ENCODE measurements at places on chromosomes 7 and 10.

GRCh38 chr10:119466076-119466475, 76.4 kb downstream of the RGS10 start:
- DNase-seq, result no peak

- no peak for DNase-seq
Measured at GRCh38 chr7:105644937-105645336, 63.6 kb upstream of the EFCAB10 start.

- DNase-seq, result no peak
Measured at GRCh38 chr10:13347043-13347499, 1.0 kb downstream of the SEPHS1 start.

DNA sequence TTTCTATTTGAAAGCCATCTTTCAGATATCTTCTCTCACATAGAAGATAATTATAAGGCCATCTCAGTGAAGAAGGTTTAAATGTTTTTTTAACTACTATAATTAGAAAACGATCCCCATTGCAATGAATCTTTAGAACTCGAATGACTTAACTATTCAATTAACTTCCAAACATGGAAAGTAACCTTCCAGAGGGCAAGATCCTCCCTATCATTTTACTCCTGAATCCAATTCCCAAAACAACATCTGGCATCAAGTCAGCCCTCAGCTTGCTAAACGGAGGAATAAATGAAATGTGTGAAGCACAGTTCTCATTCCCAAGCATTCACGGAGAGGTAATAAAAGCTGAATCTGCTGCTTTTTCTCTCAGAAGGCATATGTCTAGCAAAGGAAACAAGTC, 293.4 kb downstream of the PLXDC2 start:
- DNase-seq, result no peak

DNA sequence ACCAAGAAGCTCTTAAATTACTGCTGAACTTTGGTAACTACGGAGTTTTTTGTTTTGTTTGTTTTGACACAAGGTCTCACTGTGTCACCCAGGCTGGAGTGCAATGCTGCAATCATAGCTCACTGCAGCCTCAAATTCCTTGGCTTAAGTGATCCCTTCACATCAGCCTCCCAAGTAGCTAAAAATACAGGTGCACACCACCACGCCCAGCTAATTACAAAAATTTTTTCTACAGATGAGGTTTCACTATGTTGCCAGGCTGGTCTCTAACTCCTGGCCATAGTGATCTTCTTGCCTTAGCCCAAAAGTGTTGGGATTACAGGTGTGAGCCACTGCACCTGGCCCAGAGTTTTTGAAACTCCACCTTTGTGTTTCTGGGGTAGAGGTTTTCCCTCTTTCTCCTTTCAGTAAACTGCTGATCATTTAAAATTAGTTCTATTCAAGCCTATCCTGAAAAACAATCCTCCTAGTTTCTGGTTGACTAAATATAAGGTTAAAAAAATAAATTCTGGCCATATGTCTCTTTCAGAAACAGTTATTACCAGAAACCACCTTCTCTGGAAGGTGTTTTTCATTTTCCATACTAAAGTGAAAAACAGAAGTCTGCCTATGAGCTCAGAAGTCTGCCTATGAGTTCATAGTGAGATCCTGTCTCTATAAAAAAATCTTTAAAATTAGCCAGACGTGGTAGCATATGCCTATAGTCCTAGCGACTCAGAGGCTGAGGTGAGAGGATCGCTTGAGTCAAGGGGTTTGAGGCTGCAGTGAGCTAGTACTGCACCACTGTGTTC, 63.9 kb downstream of the VOPP1 start:
- DNase-seq, result no peak

DNA sequence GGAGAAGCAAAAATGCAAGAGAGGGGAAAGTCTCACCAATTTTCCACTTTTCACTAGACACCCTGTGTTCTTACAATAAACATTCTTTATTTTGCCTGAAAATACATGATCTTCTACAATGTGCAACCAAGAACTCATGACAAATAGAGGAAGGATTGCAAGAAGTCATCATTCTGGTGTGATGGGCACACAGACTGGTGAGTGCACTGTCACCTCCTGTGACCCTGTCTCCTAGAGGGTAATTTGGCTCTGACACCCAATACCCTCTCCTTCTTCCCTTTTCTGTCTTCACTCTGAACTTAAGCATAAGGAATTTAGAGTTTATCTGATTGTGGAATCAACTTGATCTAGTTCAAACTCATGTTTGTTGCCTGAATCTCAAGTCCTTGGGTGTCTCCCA, 153.7 kb downstream of the SH2D4B start:
- no peak for DNase-seq

GRCh38 chr10:633279-634245, 55.9 kb downstream of the DIP2C start:
- no peak for DNase-seq
